ENCODE measurements at places on chromosomes 1 and 21. TPM values are rescaled to one million over a fixed set of nuclear protein-coding genes. Genes with fewer than 3 reads are reported as not detected.

GRCh38 chr1:111775966-111776365 lies 20.3 kb downstream of the DDX20 start:
- ATAC-seq: no peak

- ATAC-seq: no peak
Measured at GRCh38 chr1:30684881-30685795, 38.2 kb downstream of the MATN1 start.

- no peak for ATAC-seq
Measured at GRCh38 chr1:155931332-155932038, 2.7 kb downstream of the KHDC4 start.

DNA sequence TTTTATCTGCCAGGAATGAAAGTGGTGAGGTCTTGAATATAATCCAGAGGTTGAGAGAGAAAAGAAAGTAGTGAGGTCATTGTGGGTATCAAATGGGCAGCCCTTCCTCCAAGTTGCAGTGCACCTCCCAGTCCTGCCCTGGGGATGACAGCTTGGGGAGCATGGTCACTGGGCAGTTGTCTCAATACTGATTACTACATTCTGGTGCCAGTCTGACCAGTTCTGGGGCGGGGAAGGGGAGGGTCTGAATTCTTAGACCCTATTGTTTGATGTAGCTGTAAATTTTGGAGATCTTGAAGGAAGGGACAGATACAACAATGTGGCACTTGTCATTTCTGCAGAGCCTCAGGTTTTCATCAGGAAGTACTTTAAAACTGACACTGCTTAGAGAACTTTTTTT lies 11.2 kb downstream of the SLFNL1 start:
- no peak for ATAC-seq

DNA sequence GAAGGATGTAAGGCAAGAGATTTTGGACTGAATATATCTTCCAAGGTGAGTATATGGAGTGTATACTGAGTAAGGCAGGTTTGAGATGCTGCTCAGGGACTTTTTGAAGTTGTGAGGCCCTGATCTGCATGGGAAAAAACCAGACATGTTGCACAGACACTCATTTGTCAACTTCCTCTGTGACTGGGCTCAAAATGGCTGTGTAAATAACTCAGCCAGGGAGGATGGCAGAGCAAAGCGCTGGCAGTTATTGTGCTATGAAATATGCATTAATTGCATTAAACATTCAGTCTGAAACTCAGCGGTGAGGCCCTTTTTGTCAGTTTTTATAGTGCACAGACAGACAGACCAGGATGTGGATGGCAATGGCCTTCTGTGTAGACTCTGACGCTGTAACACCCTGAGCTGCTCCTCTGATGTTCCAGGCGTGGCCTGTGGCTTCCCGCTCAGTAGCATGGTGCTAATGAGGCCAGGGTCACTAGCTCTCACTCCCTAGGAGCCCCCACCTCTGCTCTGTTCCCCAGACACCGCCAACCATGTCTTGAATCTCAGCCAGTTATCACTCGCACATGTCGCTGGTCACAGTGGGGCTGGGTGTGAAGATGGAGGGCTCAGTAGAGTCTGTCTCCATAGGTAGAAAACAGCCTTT lies 307.0 kb upstream of the PROX1 start:
- no peak for ATAC-seq

DNA sequence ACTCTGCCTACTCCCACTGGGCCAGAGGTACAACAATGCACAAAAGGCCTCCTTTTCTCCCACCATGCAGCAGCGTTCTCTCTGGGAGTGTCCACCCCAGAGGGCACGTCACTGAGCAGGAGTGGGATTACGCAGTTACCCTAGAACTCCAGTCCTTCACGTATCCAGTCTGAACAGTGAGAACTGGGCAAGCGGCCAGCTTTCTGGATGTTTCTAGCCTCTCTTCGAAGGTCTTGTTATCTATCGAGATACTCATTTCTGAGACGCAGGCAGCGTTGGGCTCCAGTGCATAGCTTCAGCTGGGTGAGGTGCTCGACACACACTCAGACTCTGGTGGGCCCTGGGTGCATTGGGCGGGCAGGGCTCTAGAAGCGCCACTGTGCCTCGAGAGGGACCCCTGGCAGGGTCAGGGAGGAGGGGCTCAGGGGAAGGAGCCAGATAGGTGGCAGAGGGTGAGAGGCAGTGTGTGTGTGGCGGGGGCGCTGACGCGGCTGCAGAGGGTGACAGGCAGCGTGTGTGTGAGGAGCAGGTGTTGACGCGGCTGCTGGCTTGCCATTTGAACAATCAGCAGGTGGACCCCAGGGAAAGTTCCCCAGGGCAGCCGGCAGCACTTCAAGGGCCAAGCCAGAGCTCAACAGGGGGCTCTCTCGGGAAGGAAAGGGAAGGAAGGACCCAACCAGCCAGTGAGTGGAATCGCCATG lies 27.9 kb downstream of the PRDM15 start:
- ATAC-seq: no peak

DNA sequence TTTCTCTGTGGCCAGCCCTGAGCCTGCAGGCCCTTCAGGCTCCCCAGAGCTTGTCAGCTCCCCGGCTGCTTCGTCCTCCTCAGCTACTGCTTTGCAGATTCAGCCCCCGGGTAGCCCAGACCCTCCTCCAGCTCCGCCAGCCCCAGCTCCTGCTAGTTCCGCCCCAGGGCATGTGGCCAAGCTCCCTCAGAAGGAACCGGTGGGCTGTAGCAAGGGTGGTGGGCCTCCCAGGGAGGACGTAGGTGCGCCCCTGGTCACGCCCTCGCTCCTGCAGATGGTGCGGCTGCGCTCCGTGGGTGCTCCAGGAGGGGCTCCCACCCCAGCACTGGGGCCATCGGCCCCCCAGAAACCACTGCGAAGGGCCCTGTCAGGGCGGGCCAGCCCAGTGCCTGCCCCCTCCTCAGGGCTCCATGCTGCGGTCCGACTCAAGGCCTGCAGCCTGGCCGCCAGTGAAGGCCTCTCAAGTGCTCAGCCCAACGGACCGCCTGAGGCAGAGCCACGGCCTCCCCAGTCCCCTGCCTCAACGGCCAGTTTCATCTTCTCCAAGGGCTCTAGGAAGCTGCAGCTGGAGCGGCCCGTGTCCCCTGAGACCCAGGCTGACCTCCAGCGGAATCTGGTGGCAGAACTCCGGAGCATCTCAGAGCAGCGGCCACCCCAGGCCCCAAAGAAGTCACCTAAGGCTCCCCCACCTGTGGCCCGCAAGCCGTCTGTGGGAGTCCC lies 45.4 kb downstream of the YARS1 start:
- no peak for ATAC-seq

- no peak for ATAC-seq
Measured at GRCh38 chr1:241423541-241424479, 66.8 kb upstream of the RGS7 start.

- ATAC-seq: no peak
Measured at GRCh38 chr1:81635816-81636215, 164.9 kb upstream of the ADGRL2 start.

- no peak for ATAC-seq
Measured at GRCh38 chr1:111884772-111885443, 104.6 kb downstream of the KCND3 start.

- ATAC-seq: no peak
Measured at GRCh38 chr1:3038113-3038551, 16.9 kb downstream of the ACTRT2 start.

GRCh38 chr1:77438236-77438913 lies 156.6 kb downstream of the AK5 start:
- ATAC-seq: no peak

- ATAC-seq: no peak
Measured at GRCh38 chr1:59635097-59635496, 179.7 kb upstream of the HOOK1 start.

- ATAC-seq: no peak
Measured at GRCh38 chr1:227006226-227006796, 66.2 kb downstream of the COQ8A start.

DNA sequence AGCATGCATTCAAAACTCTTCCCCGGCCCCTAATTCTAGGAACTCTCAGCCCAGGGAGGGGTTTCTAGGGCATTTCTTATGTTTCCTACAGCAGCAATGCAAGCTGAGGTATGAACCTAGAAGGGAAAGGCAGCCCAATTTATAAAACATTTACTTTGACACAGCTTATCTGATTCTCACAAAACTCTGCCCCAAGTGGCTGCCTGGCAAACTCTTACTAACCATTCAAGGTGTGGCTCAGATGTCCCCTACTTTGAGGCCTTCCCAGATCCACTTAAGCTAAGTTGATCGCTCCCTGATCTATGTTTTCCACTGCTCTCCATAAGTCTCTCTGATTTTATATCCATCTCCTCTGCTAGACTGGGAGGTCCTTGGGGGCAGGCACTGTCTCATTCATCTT lies 35.4 kb downstream of the AK2 start:
- ATAC-seq: no peak

- ATAC-seq: no peak
Measured at GRCh38 chr1:7617826-7618225, 153.3 kb upstream of the VAMP3 start.

- ATAC-seq: peak; percentile 91
Measured at GRCh38 chr1:24727501-24728216, 17.6 kb upstream of the CLIC4 start.

DNA sequence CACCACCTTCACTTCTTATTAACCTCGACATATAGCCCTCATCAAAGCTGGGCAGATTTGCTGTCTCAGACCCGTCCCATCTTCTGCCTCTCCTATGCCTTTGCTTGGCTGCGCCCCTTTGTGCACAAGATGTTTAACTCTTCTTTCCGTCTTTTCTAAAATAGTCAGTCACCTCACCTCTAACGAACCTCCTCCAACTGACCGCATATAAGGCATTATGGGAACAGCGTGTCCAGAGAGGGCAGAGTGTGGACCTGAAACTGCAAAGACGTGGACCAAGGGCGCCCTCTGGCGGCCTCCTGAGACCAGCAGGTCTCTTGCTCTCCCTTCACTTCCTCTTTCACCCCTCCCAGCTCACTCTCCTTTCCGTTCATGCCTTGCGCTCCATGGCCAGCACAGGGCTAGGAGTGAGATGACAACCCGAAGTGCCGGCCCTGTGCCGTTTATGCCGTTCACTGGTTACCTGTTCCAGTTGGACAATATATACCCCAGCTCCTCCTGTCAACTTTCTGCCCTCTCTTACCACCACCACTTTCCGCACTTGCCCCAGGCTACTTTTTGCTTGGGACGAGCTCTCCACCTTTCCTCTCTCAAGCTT lies 2.5 kb upstream of the METTL25B start:
- peak; percentile 53 for ATAC-seq

GRCh38 chr1:172122381-172122780 lies 281.1 kb downstream of the DNM3 start:
- ATAC-seq: no peak

- ATAC-seq: no peak
Measured at GRCh38 chr21:21156957-21157356, 158.7 kb downstream of the NCAM2 start.

DNA sequence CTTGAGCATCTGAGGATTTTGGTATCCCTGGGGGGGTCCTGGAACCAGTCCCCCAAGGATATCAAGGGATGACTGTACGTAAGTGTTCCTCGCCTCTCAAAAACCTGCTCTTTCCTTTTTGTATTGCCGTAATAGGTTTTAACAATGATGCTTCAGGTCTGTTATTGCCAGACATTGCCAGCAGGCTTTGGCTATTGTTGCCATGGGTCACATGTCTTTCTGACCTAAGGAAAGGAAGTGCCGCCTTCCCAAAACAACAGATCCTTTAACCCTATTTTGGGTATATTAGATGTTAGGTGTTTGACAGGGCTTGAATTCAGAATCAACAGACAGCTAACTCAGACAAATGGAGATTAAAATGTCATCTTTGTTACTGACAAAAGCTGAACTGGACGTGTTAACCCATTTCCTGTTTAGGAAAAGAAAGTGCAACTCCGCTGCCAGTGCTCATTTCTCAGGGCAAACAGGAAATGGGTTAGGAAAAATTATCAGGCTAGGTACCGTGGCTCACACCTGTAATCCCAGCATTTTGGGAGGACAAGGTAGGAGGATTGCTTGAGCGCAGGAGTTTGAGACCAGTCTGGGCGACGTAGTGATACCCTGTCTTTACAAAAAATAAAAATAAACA lies 12.4 kb upstream of the PRPF38B start:
- ATAC-seq: no peak

DNA sequence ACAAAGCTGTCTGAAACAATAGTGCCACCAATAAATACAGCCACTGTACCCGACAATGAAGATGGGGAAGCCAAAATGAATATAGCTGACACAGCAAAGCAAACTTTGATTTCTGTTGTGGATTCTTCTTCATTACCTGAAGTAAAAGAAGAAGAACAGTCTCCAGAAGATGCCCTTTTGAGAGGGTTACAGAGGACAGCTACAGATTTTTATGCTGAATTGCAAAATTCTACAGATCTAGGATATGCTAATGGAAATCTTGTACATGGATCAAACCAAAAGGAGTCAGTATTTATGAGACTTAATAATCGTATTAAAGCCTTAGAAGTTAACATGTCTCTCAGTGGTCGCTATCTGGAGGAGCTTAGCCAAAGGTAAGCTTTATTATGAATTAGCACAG lies 56.6 kb downstream of the SUCO start:
- ATAC-seq: no peak

- ATAC-seq: no peak
Measured at GRCh38 chr1:108512239-108513043, 47.5 kb upstream of the EEIG2 start.

- no peak for ATAC-seq
Measured at GRCh38 chr1:175390081-175390481, 197.5 kb upstream of the KIAA0040 start.

DNA sequence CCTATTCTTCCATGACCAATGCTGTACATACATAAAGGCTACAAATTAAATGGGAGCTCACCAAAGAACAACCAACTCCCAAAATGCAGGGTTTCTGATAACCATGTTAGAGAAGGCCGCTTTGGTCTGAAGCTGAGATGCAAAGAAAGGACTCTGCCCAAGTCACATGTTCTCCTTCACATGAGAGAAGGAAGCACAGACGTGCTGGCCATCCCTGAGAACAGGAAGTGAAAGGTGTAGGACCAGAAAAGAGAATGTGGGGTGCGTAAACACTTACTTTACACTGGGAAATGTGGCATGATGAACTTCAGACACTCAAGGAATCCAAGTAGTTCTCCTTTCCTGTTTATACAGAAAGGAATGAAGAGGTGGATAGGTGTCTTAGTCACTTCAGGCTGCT lies 31.7 kb upstream of the TADA1 start:
- no peak for ATAC-seq

DNA sequence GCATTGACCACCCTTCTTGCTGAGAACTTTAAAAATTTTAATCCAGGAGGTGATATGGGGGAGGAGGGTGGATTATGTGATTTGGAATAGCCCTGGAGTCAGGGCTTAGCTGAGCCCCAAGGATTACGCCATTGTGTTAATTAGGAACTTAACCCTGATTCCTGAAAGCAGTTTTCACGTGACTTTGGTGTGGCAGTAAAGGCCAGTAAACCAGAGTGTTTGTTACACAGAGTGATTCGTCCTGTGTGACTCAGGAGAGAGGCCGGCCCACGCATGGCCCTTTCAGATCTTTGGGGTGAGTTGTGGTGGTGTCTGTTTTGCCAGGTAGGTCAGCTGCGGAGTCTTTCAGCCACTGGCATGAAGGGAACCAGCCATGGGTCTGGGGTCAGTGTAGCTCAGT lies 107.6 kb downstream of the NOS1AP start:
- no peak for ATAC-seq

KRTAP12-2 gene
- total RNA-seq: not detected

C1orf35 gene
- 13.7 TPM for total RNA-seq

NBPF4 gene
- total RNA-seq: not detected

COL9A2 gene
- 12.0 TPM for total RNA-seq

FMOD gene
- total RNA-seq: 42.6 TPM

G0S2 gene
- 6.0 TPM for total RNA-seq

PCBP3 gene
- 9.2 TPM for total RNA-seq

DUSP12 gene
- total RNA-seq: 31.8 TPM

OSCP1 gene
- 10.2 TPM for total RNA-seq

TMEM200B gene
- 31.6 TPM for total RNA-seq

PRXL2B gene
- 6.5 TPM for total RNA-seq

ZBTB37 gene
- total RNA-seq: 11.4 TPM

GSTM5 gene
- 7.4 TPM for total RNA-seq

LCE1E gene
- total RNA-seq: not detected

S100A7 gene
- total RNA-seq: 253 TPM

GPR25 gene
- not detected for total RNA-seq
